Stimulated activated CD8-positive, alpha-beta memory T cell treated with anti-CD3 and anti-CD28 coated beads, Interleukin-15, amount 100 ng/mL, for 4 hours (primary cell): ENCODE measurements at places on chromosomes 12 and 14.

DNA sequence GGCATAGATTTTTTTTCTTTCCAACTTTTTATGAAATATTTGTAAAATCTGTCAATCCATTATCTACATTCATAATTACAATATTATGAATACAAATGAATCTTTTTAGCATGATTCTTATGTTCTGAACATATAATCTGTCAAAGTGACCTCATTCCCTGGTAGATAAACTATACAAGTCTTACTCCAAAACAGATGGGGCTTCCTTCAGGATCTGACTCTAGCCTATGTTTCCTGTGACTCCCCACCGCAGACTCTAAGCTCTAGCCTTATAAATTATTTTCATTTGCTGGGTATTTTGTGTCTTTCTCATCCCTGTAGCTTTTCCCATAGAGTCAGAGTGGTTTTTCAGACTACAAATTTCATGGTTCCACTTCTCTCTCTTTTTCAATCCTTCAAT, 202.1 kb upstream of the KITLG start:
- no peak for DNase-seq

DNA sequence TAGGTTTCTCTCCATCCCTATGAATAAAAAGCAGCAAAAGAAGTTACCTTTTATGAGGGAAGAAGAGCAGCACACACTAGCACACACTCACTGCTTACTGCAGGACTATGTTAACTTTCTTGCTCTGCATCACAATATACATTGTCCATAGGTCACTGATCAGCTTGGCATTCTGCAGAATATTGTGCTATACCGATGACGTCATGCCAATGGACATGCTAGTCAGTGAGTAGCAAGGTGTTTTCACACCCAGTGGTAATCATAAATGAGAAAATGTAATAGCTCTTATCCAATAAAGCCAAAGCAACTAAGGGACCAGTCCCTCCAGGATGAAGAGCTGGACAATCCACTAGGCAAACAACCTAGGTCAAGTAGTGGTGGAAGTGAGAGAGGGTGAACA, 16.7 kb upstream of the ZDHHC17 start:
- no peak for DNase-seq

- no peak for DNase-seq
Measured at GRCh38 chr14:57029620-57030253, 219.5 kb upstream of the OTX2 start.

GRCh38 chr12:25257590-25258324, 7.0 kb upstream of the KRAS start:
- DNase-seq: no peak

DNA sequence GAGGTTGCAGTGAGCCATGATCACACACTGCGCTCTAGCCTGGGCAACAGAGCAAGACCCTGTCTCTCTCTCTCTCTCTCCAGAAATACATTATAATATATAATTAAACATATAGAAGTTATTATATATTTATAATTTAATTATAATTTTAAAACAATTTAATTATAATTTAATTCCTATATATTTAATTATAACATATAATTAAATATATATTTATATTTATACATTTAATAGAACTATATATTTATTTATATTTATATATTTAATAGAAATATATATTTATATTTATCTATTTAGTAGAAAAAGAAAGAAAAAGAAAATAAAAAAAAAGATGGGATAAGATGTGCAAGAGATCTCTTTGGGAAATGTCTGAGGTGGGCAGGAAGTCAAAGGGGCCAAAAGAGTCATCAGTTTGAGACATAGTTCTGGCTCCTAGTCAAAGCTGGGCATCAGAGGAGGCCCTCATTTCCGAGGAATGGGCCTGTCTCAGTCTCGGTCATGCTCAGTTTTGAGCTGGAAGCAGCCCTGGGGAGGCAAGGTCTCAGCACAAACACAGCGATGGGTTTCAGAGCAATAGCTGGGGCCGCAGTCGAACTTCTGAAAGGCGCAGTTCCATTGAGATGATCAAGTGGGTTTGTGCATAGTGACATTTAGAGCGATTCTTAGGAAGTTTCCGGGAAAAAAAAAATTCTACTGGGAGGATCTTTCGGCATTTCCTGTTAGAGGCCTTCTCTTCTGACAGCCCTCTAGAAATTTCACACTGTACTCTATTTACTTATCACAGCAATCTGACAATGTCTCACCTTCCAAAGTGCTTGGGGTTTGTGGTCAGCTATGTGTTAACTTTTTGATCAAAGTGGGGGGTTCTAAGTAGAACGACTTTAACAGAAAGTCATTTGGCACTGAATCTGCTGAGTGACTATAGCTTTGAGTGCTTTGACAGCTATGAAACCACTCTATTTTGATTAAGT, 58.7 kb upstream of the GZMB start:
- DNase-seq: peak; percentile 36

GRCh38 chr14:43247877-43248276, 1259.2 kb downstream of the FSCB start:
- no peak for DNase-seq

GRCh38 chr12:83700838-83701237, 1014.1 kb downstream of the TMTC2 start:
- DNase-seq: no peak

DNA sequence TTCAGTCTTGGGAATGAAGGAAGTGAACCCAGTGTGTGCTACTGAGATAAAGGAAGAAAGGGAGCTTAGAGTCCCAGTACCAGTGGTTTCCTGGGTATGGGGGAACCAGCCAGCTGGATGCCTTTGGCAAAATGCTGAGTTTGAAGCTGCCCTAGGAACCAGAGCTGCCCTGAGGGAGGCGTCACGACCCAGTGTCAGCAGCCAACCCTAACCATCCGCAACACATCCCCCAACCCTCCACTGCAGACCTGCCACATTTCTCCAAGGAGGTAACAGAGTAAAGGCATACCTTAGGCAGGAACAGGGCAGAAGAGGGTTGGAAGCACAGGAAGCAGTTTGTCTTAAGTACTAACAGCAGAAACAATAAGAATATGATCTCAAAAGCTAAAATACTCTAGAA, 28.6 kb downstream of the PRDM4 start:
- DNase-seq: no peak

GRCh38 chr14:71444030-71444822, 488.0 kb upstream of the RGS6 start:
- no peak for DNase-seq

- no peak for DNase-seq
Measured at GRCh38 chr12:97306147-97306546, 156.5 kb upstream of the RMST start.

DNA sequence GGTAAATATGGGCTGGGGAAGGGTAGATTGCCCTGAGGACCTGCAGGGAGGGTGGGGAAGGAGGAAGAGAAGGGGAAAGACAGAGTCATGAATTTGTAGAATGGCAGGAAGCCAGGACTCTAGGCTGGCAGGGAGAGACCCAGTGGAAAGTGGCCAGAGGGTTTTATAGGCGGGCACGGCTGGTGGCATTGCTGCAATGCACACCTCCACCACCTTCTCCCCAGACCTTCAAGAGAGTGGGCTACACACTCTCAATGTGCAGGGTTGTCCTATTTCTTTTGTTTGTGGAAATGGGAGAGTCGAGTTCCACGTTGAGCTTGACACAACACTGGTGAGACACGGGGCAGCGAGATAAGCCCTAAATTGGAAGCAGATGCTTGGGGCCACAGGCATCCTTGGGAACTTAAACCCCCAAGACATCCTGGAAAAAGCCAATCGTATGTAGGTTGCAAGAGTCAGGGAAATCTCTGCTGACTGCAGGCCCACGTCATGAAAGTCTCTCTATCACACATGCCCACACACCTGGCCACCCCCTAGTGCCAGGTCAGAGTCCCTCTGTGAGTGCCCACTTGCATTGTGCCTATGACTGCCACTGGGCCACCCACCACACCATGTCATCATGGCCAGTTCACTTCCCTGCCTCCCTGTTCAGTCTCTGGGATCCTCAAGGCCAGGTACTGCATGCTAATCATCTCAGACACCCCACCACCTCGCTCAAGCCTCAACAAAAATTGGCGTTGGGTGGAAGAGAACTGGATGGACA, 38.0 kb upstream of the BDKRB2 start:
- no peak for DNase-seq

GRCh38 chr14:100834082-100834793, 8.3 kb downstream of the MEG3 start:
- no peak for DNase-seq

GRCh38 chr12:45235087-45236025, 19.5 kb downstream of the ANO6 start:
- DNase-seq: no peak

GRCh38 chr12:19288603-19289244, 150.6 kb upstream of the AEBP2 start:
- no peak for DNase-seq

DNA sequence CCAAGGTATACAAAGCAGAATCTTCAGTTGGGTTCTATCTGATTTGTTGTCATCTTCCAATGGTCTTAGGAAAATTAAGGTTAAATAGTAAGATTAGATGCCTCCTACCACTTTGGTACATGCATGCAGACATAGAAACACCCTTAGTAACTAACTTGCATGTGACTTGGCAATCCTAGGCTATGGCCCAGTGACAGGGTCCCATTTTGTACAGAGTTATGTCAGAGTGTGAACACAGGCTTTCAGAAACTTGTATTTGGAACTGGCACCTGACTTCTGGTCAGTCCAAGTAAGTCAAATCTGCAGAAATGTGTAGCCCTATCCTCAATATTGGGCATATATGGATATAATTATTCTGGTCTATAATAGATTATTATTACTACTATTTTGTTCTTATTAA, 53.1 kb downstream of the DAD1 start:
- no peak for DNase-seq

DNA sequence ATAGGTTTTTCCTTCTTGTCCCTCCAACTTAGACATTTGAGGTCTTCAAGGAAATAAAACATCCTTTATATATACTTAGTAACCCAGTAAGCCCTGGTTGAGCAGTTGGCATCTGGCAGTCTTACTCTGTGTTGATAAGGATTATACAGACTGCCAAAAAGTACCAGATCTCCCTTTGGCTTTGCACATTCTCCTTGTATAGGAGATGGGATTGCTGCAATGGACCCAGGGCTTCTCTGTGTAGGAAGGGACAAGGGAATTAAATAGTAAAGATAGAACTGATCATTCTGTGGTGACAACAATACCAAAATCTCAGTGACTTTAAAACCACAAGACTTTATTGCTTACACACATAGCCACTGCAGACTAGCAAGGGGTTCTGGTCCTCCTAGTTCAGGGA, 180.1 kb upstream of the CCDC196 start:
- DNase-seq: no peak

DNA sequence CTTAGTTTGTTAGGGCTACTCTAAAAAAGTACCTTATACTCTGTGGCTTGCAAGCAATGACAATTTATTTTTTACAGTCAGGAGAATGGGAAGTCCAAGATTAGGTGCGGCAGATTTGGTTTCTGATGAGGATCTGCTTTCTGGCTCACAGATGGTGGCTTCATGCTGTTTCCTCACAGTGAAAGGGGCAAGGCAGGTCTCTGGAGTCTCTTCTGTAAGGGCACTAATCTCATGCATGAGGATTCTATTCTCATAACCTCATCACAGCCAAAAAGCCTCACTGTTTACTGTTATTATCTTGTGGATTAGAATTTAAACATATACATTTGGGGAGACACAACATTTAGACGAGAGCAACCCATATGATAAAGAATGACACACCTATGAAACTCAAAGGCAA, 1957.4 kb upstream of the SEL1L start:
- DNase-seq: no peak

DNA sequence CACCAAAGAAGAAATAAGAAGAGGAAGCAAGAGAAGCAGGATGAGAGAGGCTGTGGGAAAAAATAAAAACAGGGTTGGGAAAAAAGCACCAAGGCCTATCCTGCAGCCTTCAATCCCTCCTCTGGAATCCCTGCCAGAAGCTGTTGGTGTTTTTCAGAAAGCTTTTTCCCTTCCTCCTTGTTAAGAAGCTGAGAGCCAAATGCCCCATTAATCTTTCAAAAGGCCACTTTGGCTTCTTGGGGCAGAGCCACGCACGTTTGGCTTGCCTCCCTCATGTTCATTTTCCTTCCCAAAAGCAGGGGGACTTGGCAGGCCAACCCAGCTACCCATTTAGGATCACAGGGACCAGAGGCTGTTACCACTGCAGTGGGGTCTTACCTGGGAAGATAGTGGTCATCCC, 365.3 kb downstream of the NUAK1 start:
- no peak for DNase-seq

- no peak for DNase-seq
Measured at GRCh38 chr14:28813810-28814209, 47.2 kb downstream of the FOXG1 start.

GRCh38 chr14:63972323-63972932, 119.6 kb downstream of the SYNE2 start:
- no peak for DNase-seq

GRCh38 chr14:77638771-77639171, 22.3 kb upstream of the SPTLC2 start:
- DNase-seq: no peak

- no peak for DNase-seq
Measured at GRCh38 chr14:65502676-65503124, 90.2 kb downstream of the FUT8 start.

DNA sequence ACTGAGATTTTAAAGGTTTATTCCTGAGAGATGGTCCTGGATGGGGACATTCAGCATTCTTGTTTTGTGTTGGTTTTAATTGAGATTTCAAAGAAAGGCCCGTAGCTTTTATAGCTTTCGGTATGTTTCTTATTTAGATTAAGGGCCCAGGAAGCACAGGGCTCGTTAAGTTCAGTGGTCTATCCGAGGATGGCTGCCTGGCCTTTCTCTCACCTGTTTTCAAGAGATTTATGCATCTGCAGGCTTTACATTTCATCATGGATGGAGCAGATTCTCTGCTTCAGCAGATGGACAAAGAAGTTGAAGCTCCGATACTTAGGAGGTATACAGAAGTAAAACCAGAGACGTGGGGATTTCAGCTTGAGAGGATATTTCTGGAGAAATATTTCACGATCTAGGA, 16.0 kb downstream of the FZD10 start:
- DNase-seq: no peak

- DNase-seq: no peak
Measured at GRCh38 chr14:100965296-100965695, 61.8 kb upstream of the RTL1 start.

DNA sequence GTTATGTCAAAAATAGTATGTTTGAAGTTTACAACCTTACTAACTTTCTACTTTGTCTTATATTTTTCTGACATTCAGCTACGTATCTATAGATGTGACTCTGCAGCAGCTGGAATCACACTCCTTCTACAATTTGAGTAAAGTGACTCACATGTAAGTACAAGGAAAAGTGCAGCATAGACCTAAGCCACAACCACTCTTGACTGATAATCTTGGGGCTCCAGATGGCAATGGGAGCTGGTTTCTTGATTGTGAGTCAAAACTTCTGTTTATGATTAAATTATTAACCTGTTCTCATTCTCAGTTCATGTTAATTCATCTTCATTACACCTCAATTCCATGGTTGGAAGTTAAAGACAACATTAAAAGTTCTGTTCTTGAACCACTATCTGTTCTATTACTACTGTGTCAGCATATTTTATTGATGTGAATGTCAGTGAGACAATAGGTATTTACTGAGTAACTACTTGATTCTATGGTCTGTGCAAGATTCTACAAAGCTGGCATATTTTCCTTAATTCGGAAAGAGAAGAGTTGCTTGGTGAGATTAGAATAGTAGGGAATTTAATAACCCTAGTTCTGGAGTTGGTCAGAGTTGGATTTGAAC, 112.9 kb downstream of the TSHR start:
- DNase-seq: no peak

- DNase-seq: no peak
Measured at GRCh38 chr14:73457041-73457923, 1.1 kb downstream of the NUMB start.
